ENCODE measurements at places on chromosomes 3 and 15.

DNA sequence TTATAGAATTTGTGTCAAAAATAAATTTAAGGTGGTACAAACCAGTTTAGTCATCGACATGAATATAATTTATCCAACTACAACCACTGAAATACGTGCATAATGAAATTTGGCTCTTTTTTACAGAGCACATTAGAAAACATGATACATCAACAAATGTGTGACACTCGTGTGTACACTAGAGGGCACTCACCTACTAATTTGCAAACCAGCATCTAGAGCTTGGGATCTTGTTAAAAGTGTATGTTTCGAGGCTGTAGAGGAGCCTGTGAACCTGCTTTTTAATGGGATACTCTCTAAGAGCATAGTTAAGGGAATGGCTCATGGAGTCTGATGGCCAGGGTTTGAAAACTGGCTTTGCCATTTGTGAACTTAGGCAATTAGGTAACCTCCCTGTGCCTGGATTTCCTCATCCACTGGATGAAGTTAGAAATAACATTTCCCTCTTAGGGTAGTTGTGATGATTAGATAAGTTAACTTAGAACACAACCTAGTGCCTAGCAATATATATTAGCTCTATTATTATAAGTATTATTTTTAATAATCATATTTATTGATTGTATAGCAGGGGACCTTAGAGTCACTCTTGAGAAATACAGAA, 8.8 kb upstream of the CPOX start:
- peak; percentile 69 for DNase-seq

GRCh38 chr15:100224206-100225185, 117.3 kb downstream of the ADAMTS17 start:
- no peak for DNase-seq

- DNase-seq, result no peak
Measured at GRCh38 chr3:35144011-35144410, 495.3 kb upstream of the ARPP21 start.

DNA sequence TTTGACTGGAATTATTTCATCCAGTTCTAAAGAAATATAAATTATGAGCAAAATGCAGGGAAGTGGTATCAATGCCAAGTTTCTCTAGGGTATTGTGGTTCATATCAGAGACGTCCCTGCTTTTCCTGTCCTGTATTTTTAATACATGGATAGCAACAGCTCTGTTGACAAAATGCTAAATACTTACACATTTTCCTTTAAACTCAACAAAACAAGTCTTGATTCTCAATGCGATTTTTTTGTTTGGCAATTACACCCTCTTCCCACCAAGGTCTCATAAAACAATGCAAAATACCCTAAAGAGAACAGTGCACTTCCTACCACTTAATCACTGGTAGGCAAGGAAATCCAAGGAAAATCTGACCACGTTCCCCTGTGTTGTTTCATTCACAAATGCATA, 120.0 kb downstream of the DUT start:
- no peak for DNase-seq

DNA sequence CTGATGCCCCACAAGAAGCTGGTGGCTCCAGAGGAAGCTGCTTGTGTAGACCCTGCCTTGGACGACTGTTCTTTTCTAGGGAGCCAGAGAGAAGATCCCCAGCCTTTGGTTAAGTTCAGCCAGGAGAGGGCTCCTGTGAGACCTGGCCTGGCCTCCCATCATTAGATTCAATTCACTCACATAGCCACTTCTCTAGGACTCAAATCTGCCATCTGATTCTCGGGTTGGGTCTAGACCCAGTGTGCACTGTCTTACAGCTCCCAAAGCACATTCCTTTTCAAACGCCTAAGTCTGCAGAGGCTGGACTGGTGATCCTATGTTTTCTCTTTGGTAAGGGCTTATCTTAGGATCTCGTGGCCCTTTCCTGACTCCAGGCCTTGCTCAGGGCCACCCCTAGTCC, 81.7 kb upstream of the NPHP3 start:
- no peak for DNase-seq

- no peak for DNase-seq
Measured at GRCh38 chr3:68007621-68008226, 353.3 kb upstream of the SUCLG2 start.

DNA sequence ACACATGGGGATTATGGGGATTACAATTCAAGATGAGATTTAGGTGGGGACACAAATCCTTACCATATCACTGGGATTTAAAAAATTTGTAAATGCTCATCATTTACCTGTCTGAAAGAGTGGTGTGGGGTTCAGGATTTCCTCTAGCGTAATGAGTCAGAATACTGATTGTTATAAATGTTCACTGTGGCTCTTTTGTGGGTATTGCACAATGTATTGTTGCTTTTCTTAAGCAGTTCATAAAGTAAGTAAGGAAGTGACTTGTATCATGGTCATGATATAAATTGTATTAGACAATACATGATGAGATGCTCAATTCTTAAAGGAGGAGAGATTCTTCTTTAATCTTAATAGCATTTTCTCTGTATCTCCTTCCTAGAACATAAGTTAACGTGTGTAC, 262.1 kb downstream of the CNTN4 start:
- DNase-seq, result no peak

All from A172 (cell line).